ENCODE measurements at places on chromosomes 13 and 19. TPM values are rescaled to one million over a fixed set of nuclear protein-coding genes. Genes with fewer than 3 reads are reported as not detected.
A peak's percentile ranks its signal among the peaks of the same experiment; 100 is the strongest.

GRCh38 chr13:42574435-42575311 is 721 bp downstream of the TNFSF11 start:
- peak overlapping the region; percentile 26 for H3K4me3 ChIP-seq
- H3K27me3 ChIP-seq = no peaks in the 10 kb centered on the region
- no peak for DNase-seq
- H3K27ac ChIP-seq = no peak overlapping the region

- no peak overlapping the region for H3K27ac ChIP-seq
- no peaks in the 10 kb centered on the region for H3K27me3 ChIP-seq
- H3K36me3 ChIP-seq = no peaks in the 10 kb centered on the region
These were observed 51.0 kb upstream of the CYP2A7 start for GRCh38 chr19:40933025-40933424.

The ZFP30 gene
- total RNA-seq = 17.2 TPM

GRCh38 chr13:43761616-43762315 is 25.0 kb downstream of the ENOX1 start:
- H3K4me3 ChIP-seq = no peak overlapping the region
- peaks cover 15% of the 10 kb centered on the region for H3K4me1 ChIP-seq
- DNase-seq = no peak
- no peaks in the 10 kb centered on the region for H3K36me3 ChIP-seq
- H3K27me3 ChIP-seq = no peaks in the 10 kb centered on the region

- H3K27ac ChIP-seq = no peak overlapping the region
- H3K4me1 ChIP-seq = peaks cover 12% of the 10 kb centered on the region
- H3K36me3 ChIP-seq = no peaks in the 10 kb centered on the region
- no peaks in the 10 kb centered on the region for H3K27me3 ChIP-seq
- no peak overlapping the region for H3K4me3 ChIP-seq
These were observed 1.9 kb downstream of the TMEM145 start for GRCh38 chr19:42315024-42315423.

The CYP4F8 gene
- total RNA-seq = 0.98 TPM

- peak within 1 kb of the TSS; percentile 70 for H3K4me3 ChIP-seq
- H3K27ac ChIP-seq = peak within 1 kb of the TSS; percentile 97
- peaks cover 75% of the 10 kb centered on the region for H3K4me1 ChIP-seq
- no peak for DNase-seq
- no peaks in the 10 kb centered on the region for H3K36me3 ChIP-seq
- no peaks in the 10 kb centered on the region for H3K27me3 ChIP-seq
These were observed at the start of gene ATP5F1D for GRCh38 chr19:1241417-1242095. TSS of gene ATP5F1D (plus strand) at chr19:1241751. CDS start at chr19:1241851, 100 bp downstream.

- no peak overlapping the region for H3K27ac ChIP-seq
- H3K36me3 ChIP-seq = no peaks in the 10 kb centered on the region
- no peaks in the 10 kb centered on the region for H3K4me1 ChIP-seq
- H3K27me3 ChIP-seq = no peaks in the 10 kb centered on the region
- H3K4me3 ChIP-seq = no peak overlapping the region
These were observed 449.8 kb downstream of the FGF9 start for GRCh38 chr13:22120646-22121045.

The GTPBP3 gene
- 25.5 TPM for total RNA-seq

DNA sequence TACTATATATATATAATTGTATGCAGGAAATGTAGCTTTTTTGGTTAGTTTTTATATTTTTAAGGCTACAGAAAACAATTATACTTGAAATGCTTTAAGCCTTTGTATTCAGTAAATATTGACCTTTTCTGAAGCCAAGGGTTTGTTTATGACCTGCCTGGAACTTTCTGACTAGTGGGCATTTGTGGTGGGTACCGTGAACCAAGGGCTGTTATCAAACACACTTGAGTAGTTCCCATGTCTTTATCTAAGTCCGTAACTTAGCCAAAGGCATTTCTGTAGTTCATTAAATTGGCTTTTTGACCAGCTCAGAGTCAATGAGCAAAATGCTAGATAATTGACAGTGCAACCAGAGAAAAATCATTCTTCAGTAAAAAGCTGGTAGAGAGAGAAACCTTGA is 1444.2 kb upstream of the SLC10A2 start:
- H3K27ac ChIP-seq = no peak overlapping the region
- H3K4me1 ChIP-seq = no peaks in the 10 kb centered on the region
- H3K4me3 ChIP-seq = no peak overlapping the region
- DNase-seq = no peak
- no peaks in the 10 kb centered on the region for H3K27me3 ChIP-seq

GRCh38 chr13:93624311-93624777 is 397.7 kb downstream of the GPC6 start:
- no peaks in the 10 kb centered on the region for H3K27me3 ChIP-seq
- no peak overlapping the region for H3K4me3 ChIP-seq
- DNase-seq = no peak
- H3K27ac ChIP-seq = no peak overlapping the region

GRCh38 chr13:34300559-34300958 is 482.6 kb downstream of the RFC3 start:
- H3K27ac ChIP-seq = no peak overlapping the region
- H3K27me3 ChIP-seq = no peaks in the 10 kb centered on the region
- no peak overlapping the region for H3K4me3 ChIP-seq

DNA sequence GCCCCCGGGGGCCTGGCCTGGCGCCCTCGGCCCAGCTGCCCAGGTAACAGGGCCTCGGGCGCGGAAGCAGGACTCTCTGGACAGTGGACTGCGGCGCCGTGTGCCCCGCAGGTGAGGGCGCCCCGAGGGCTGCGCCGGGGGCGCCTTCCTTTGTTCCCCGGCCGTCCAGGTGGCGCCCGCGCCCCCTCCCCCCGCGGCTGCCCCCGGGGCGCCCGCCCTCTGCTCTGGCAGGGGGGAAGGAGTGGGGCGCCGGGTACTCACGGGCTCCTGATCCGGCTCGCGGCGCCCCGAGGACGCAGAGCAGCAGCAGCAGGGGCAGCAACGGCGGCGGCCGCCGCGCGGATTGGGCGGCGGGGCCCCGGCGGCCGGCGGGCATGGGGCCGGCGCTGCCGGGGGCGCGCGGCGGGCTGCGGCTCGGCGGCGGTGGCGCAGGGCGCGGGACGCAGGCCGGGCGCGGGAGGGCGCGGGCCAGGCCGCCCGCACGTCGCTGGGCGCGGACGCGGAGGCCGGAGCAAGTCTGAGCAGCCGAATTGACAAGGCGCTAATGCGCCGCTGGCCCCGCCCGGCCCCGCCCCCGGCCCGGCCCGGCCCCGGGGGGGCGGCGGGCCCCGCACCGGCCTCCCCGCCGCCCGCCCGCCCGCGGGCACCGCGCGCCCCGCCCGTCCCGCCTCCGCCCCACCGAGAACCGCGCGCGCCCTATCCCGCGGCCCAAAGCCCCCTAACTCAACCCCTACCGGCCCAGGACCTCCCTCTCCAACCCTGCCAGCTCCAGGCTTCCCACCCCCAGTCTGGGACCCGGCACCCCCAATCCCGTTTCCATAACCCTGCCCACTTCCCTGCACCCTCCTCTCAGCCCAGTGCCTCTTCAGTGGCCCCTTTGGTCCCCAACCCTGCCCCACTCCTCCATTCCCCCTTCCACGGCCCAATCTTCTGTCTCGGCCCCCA is at the start of gene CRLF1:
CRLF1 (minus strand) TSS at position 519 of the 945 bp plus-strand sequence; CDS start at position 376, 143 bp downstream.
- DNase-seq = no peak
- peaks cover 25% of the 10 kb centered on the region for H3K4me1 ChIP-seq
- no peak within 1 kb of the TSS for H3K27ac ChIP-seq
- H3K4me3 ChIP-seq = peak within 1 kb of the TSS; percentile 28

GRCh38 chr13:31530922-31531321 is 208.4 kb upstream of the RXFP2 start:
- H3K4me3 ChIP-seq = no peak overlapping the region
- H3K27me3 ChIP-seq = no peaks in the 10 kb centered on the region
- DNase-seq = no peak
- no peaks in the 10 kb centered on the region for H3K4me1 ChIP-seq

DNA sequence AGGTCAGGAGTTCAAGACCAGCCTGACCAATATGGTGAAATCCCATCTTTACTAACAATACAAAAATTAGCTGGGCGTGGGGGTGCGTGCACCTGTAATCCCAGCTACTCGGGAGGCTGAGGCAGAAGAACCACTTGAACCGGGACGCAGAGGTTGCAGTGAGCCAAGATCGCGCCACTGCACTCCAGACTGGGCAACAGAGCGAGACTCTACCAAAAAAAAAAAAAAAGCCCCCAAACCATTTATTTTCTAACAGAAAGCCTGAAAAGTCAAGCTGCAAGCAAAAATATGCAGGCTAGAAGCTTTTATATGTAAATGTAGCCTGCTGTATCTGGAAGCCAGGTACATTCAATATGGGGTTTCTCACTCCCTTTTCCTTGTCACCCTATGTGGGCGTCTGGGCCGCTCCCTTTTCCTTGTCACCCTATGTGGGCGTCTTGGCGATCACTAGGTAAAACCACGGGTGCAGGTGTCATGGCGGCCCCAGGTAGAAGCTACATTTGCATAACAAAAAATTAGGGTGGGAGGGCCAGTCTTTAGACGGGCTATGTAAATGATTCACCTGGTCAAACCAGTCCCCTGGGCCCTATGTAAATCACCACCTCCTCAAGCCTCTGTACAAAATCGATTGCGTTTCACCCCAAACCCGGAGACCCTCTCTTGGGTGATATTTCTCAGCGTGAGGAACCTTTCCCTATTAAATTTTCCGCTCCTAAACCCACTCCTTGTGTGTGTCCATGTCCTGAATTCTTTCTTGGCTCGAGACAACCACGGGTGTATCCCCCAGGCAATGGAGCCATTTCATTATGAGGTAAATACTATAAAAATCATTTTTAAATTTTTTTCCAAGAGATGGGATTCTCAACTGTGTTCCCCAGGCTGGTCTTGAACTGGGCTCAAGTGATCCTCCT is 2.1 kb downstream of the TRIM13 start:
- peaks cover 63% of the 10 kb centered on the region for H3K4me1 ChIP-seq
- H3K4me3 ChIP-seq = no peak overlapping the region
- no peaks in the 10 kb centered on the region for H3K36me3 ChIP-seq
- no peaks in the 10 kb centered on the region for H3K27me3 ChIP-seq

The PSG5 gene
- not detected for total RNA-seq

The MAMSTR gene
- total RNA-seq = 3.4 TPM

DNA sequence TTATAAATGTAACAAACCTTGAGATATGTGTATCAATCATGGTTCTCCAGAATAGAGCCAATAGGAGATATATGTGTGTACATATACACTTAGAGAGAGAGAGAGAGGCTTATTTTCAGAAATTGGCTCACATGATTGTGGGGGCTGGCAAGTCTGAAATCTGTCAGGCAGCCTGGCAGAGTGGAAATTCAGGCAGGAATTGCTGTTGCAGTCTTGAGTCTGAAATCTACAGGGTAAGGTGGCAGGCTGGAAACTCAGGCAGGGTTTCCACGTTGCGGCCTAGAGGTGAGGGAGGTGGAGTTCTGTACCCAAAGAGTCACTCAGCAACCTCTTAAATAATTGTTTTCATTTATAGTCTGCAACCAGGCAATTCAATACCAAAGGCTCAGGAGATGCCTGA is 218.4 kb downstream of the B3GLCT start:
- no peaks in the 10 kb centered on the region for H3K27me3 ChIP-seq
- no peak overlapping the region for H3K27ac ChIP-seq
- H3K4me3 ChIP-seq = no peak overlapping the region
- no peaks in the 10 kb centered on the region for H3K4me1 ChIP-seq

- peak overlapping the region; percentile 63 for H3K27ac ChIP-seq
- H3K4me3 ChIP-seq = no peak overlapping the region
- peaks cover 9% of the 10 kb centered on the region for H3K4me1 ChIP-seq
These were observed 60.8 kb downstream of the AP1M1 start for GRCh38 chr19:16258440-16258903.

The RFPL4A gene
- total RNA-seq = not detected

The RNF113B gene
- not detected for total RNA-seq

The ZNF177 gene
- total RNA-seq = 0.98 TPM

The MBD3L3 gene
- total RNA-seq = not detected

- H3K27me3 ChIP-seq = no peaks in the 10 kb centered on the region
- H3K27ac ChIP-seq = no peak overlapping the region
These were observed 3.5 kb downstream of the PTPRS start for GRCh38 chr19:5337126-5337525.

DNA sequence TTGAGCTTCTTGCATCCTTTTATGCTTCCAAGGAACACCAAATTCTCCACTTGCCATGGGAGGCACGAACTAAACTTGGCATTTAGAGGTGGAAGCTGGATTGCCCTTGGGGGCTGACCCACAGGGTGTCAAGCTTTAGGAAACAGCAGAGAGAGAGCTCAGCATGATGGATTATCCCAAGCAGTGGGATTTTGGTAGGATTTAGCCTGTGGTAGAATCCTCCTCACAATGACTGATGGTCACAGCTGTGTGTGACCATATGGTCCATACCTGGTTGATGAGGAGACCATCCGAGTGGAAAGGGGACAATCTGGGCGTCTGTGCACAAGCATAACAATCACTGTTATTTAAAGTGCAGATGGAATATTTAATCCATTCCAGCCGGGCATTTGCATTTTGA is 40.1 kb upstream of the PSG9 start:
- H3K36me3 ChIP-seq = no peaks in the 10 kb centered on the region
- H3K27ac ChIP-seq = no peak overlapping the region
- H3K27me3 ChIP-seq = no peaks in the 10 kb centered on the region
- DNase-seq = no peak

The ENOX1 gene
- total RNA-seq = 2.7 TPM

The PNMA8B gene
- total RNA-seq = 2.7 TPM

GRCh38 chr13:36275190-36276002 is 22.2 kb downstream of the CCDC169 start:
- H3K27me3 ChIP-seq = no peaks in the 10 kb centered on the region
- H3K27ac ChIP-seq = no peak overlapping the region
- no peaks in the 10 kb centered on the region for H3K36me3 ChIP-seq

- H3K27me3 ChIP-seq = no peaks in the 10 kb centered on the region
- H3K36me3 ChIP-seq = no peaks in the 10 kb centered on the region
- no peak overlapping the region for H3K27ac ChIP-seq
- no peak for DNase-seq
- no peak overlapping the region for H3K4me3 ChIP-seq
- H3K4me1 ChIP-seq = peaks cover 11% of the 10 kb centered on the region
These were observed 60.7 kb downstream of the ZNF429 start for GRCh38 chr19:21566073-21566472.

The MBD3L2 gene
- not detected for total RNA-seq

The ACER1 gene
- not detected for total RNA-seq

DNA sequence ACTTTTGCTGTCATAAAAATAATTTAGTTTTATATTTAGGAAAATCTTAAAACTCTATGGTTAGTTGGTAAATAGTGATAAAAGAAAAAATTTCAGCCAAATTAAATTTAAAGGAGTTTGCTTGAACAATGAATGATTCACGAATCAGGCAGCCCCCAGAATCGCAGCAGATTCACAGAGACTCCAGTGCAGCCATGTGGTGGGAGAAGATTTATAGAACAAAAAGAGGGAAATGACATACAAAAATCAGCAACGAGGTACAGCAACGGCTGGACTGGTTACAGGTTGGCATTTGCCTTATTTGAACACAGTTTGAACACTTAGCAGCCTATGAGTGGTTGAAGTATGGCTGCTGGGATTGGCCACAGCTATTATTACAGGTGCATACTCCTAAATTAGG is 96.4 kb upstream of the MYCBP2 start:
- H3K4me1 ChIP-seq = peaks cover under 1% of the 10 kb centered on the region
- no peaks in the 10 kb centered on the region for H3K36me3 ChIP-seq
- no peak for DNase-seq
- H3K27me3 ChIP-seq = no peaks in the 10 kb centered on the region
- no peak overlapping the region for H3K4me3 ChIP-seq
- H3K27ac ChIP-seq = no peak overlapping the region

Data from vagina (tissue), 2 donors.